Esophagus squamous epithelium (tissue), 5 donors: ENCODE measurements at places on chromosomes 2 and 18. TPM values are rescaled to one million over a fixed set of nuclear protein-coding genes. Genes with fewer than 3 reads are reported as not detected.

- DNase-seq, result no peak
These were observed 78.0 kb upstream of the PNPT1 start for GRCh38 chr2:55771612-55772011.

GRCh38 chr2:57711991-57712390, 334.6 kb upstream of the VRK2 start:
- no peak for DNase-seq

Gene MSTN
- total RNA-seq, result 0.19 TPM

- no peak for DNase-seq
These were observed 51.7 kb downstream of the FAM168B start for GRCh38 chr2:131041402-131042147.

GRCh38 chr2:64950226-64951160, 38.7 kb upstream of the SLC1A4 start:
- DNase-seq, result no peak

Gene CHRND
- not detected for total RNA-seq

DNA sequence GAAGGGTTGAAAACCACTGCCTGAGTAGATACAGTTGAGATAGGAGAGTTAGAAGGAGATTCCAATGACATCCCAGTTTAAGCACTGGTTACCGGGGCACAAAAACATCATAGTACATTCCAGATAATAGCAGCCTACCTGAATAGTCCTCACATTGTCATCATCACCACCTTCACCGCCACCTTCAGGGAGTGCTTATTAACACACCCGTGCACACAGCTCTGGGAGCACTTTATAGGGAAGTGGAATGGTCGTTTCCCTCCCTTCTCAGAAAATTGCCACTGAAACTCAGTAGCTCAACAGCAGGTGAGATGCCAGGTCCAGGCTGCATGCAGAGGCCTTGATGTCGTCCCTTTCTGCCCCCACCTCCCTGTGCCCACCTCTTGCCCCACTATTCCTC, 8.2 kb downstream of the SERPINB7 start:
- DNase-seq, result no peak

DNA sequence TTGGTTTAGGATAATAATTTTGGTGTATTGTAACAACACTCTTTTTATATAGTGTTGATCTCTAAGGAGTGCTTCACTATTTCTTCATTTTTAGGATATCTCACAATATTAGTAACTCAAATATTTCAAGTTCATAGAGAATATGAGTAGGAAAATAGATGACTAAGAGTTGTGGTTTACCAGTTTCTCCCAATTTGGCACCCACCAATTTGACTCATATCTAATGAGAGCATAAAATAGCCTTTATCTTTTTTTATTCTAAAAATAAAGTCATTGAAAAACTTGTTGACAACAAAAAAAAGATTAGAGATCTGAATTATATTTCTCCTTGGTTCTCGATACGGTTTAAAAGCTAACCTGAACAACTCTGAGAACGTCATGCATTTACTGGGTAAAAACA, 204.0 kb downstream of the PARD3B start:
- DNase-seq, result no peak

GRCh38 chr18:70376914-70377258, 88.0 kb downstream of the SOCS6 start:
- no peak for DNase-seq

Gene CPLX4
- total RNA-seq, result not detected

DNA sequence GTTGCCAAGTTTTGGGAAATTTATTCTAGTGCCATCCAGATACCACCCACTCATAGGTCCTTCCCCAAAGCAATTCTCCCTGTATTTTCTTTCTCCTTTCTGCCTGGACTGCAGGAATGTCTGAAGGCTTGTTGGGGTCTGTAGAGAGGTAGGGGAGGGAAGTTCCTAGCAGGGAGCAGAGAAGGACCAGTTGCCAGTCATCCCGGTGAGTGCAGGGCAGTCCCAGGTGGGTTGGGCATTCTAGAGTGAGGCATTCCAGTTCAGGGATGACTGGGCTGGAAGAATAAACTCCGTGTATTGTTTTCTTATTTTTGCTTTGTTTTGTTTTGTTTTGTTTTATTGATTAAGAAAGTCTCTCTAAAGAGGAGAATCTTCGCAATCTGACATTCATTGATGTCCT, 58.1 kb downstream of the SPATS2L start:
- no peak for DNase-seq

GRCh38 chr2:10863837-10864236, 47.9 kb upstream of the KCNF1 start:
- DNase-seq, result no peak

DNA sequence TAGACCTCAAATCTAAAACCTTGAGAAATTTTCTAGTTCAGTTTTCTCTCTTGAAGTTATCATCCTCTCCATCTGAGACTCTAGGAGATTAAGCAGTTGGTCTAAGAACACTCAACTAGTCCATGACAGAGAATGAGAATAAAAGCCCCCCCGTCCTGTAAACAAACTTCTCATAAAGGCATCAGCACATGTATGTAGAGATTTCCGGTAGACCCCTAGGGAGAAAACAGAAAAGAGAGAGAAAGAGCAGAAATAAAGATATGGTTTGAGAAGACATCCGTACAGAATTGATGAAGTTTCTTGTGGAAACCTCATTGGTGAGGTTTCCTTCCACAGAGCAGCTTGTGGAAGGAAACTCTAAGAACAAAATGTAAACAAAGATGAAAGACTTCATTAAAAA, 3.2 kb upstream of the GPR155 start:
- DNase-seq, result no peak

Gene NT5C1B
- not detected for total RNA-seq

GRCh38 chr2:47076586-47077441, 78.3 kb downstream of the STPG4 start:
- no peak for DNase-seq

Gene FHOD3
- 5.7 TPM for total RNA-seq

Gene GPR155
- total RNA-seq, result 3.6 TPM
